ENCODE measurements at places on chromosomes 12 and 14.

- DNase-seq: no peak
Observed at GRCh38 chr14:45104561-45104960, 20.6 kb downstream of the PRPF39 start.

DNA sequence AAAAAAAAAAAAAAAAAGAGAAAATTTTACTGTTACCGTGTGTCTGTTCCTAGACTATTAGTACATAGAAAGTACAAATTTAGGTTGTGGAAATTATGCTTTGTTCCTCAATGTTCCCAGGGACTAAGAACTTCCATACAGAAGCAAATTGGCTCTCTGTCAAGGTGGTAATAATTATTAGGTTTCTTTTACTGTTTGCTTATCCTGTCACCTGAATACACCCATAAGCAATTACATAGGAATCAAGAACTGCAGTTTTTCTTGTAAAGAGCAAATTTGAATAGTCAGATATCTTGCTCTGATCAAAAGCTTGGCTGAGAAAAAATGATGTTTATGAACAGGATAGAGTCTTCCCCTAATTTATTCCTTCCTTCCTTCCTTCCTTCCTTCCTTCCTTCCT lies 191.2 kb downstream of the AEBP2 start:
- no peak for DNase-seq

DNA sequence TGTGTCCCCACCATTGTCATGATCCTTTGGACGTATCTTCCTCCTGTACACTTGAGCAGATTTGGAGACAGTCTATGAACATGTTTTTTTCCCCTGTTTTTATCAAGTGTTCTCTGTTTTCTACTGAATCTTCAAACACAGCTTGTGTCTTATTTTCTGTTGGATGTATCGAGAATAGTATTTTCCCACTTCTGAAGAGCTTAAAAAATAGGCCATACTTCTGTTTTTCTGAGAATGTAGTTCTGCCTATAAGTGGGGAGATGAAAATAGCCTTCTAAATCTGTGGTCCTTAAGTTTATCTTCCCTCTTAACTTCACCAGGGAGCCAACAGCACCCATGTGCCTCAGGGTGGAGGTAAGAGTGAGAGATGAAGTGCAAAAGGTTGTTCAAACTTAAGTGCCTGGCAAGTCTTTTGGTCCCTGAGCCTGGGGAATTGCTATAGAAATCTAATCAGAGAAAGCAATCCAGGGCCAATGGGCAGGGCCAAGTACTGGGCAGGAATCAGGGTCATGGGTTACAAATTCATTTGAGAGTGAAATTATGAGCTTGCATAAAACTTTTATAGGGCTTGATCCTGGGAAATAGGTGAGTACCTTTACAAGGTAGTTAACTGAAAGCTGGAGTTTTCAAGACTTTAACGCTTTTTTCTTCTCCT lies 58.9 kb downstream of the ARF6 start:
- no peak for DNase-seq

GRCh38 chr12:60075091-60075490 lies 479.3 kb downstream of the SLC16A7 start:
- DNase-seq: no peak

GRCh38 chr12:6434205-6435140 lies 10.3 kb upstream of the CD27 start:
- no peak for DNase-seq

GRCh38 chr12:108352591-108352990 lies 13.5 kb upstream of the CMKLR1 start:
- DNase-seq: no peak

DNA sequence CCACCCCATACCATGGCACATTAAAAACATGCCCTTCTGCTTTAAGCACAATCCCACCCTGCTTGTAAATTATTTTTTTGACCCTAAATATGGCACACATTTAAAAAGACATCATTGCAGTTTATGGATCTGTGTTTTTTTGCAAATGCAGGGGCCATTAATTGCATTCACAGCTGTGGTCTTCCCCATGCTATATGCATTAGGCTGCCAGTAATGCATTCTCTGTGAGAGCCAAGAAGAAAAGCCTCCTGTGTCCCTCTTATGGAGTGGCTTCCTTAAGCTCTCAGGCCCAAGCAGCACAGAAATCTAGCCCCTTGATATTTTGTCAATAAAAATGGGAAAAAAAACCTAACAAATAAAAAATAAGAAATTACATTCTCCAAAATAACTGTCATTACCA lies 20.4 kb upstream of the COCH start:
- no peak for DNase-seq

DNA sequence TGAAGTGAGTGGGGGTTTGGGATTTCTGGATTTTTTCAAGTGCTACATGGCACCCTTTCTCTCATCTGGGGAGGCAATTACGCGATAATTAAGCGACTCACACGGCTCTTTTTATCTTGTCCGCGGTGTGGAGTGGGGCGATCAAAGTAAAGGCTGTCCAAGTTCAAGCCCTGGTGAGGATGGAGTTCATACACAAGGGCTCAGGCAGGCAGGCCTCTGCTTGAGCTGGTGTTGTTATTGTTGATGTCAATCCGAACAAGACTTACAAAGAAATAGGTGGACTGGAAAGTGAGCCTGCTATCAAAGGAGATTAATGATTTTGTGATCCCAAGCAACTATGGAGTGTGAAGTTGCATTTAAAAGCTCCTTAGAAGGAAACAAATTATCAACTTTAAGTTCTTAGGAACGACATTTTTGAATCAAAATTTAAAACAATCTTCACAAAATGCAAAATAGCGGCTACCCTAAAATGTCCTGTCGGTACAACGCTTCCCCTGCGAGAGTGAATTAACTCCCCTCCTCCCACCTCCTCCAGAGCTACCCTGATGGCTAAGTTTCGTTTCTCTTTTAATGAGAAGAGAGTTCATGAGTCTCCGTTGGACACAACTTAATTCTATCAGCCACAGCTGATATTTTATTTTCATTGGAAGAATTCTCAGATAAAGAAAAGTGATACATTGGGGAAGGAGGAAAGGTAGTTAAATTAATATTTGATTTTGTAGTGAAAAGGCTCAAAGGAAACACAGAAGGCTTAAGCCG lies 5.9 kb downstream of the FOXA1 start:
- no peak for DNase-seq

- DNase-seq: no peak
Observed at GRCh38 chr12:102498471-102498870, 18.1 kb upstream of the IGF1 start.

- no peak for DNase-seq
Observed at GRCh38 chr14:67112344-67112743, 76.9 kb upstream of the GARIN2 start.

- no peak for DNase-seq
Observed at GRCh38 chr14:100332797-100333196, 9.7 kb downstream of the SLC25A47 start.

GRCh38 chr12:131112021-131112420 lies 158.3 kb downstream of the ADGRD1 start:
- no peak for DNase-seq
